ENCODE measurements at places on chromosomes 7 and 10.

GRCh38 chr10:75294031-75294437 is 58.3 kb upstream of the COMTD1 start:
- DNase-seq: no peak

GRCh38 chr10:72087392-72087968 is 871 bp downstream of the SPOCK2 start:
- no peak for DNase-seq

- DNase-seq: peak; percentile 44
Observed at GRCh38 chr10:103592186-103593021, 98.9 kb downstream of the NEURL1 start.

GRCh38 chr7:100049441-100050291 is at the start of gene ZSCAN21:
TSS of gene ZSCAN21 (plus strand) at chr7:100049774. CDS start at chr7:100057007, 7,233 bp downstream.
- peak; percentile 86 for DNase-seq

GRCh38 chr10:81873932-81874816 is 820 bp upstream of the NRG3 start:
- DNase-seq: peak; percentile 31

- no peak for DNase-seq
Observed at GRCh38 chr7:30752979-30753378, 1.0 kb downstream of the INMT start.

DNA sequence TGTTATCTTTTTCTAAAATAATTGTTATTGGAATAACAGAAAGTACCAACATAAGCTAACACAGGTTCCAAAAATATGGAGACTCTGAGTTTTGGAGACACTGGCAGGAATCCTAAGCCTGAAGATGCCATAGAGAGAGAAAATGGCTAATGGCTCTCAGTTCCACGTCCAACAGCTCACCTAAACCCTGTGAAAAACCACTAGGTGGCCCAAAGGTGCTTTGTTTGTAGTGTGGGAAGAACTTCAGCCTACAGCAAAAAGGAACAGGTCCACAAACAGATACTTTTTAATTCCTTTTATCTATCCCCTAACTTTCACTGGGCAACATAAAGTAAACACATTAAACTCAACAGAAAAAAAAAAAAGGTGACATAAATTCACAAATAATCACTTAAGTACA is 272.3 kb downstream of the SEMA3D start:
- DNase-seq: peak; percentile 29

DNA sequence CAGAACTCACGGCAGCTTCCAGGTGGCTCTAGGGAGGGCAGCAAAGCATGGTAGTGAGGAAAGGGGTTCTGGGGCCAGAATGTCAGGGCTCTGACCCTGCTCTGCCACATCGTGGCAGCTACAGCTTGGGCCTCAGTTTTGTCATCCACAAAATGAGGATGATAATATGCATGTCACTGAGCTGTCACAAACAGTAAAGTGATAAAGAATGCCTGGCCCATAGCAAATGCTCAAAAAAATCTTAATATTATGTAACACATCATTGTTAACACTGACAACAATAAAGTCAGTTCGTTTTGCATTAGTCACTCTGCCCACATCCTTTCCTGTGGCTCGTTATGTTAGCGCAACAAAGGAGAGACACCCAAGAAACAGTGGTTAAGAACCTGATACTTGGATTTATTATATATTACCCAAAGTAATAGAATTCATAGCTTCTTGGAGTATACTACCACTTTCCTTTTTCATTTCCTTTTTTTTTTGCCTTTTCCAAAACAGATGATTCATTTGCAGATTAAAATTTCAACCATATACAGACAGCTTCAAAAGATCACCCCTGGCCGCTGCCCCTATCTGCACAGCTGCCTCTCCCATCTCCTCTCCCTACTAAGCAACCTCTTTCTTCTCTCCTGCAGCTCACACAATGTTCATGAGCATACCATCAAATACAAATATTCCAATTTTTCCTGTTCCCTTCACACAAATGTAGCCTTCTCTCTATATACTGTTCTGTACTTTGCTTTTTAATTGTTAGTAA is 45.5 kb upstream of the DDC start:
- no peak for DNase-seq

- DNase-seq: no peak
Observed at GRCh38 chr10:103882285-103883007, 27.1 kb upstream of the SH3PXD2A start.

DNA sequence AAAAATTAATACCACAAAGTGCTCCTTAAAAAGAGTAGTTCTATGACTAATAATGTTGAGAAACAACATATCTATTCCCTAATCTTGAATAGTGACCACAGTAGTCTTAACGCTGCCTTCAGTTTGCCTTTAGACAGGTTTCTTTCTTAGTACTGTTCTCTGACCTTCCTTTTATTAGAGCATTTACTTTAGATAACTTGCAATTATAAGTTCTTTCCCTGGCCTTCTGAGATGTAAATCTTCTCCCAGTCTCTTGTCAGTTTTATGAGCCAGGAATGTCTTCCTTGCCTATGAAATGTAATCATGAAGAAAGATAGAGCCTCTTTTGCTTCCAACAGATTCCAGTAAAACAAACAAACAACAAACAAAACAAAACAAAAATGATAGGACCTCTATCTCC is 1119.8 kb upstream of the LRRTM3 start:
- DNase-seq: no peak

DNA sequence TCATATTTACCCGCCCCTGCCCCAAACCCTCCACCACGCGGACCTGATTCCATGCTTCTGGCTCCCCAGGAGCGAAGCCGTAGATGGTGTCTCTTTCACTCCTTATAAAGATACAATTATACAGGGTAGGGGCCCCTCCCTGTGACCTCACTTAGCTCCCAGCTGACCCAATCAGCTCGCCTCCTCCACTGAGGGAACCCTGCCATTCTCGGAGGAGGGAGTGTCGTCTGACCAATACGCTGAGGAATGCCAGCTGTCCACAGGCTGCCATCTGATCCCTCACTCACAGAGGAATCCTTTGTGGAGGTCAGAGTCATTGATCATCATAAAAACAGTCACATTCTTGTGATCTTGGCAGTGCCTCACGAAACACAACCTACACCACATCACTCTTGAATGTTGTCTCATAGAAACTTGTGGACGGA is 67.5 kb upstream of the INSIG1 start:
- DNase-seq: no peak

DNA sequence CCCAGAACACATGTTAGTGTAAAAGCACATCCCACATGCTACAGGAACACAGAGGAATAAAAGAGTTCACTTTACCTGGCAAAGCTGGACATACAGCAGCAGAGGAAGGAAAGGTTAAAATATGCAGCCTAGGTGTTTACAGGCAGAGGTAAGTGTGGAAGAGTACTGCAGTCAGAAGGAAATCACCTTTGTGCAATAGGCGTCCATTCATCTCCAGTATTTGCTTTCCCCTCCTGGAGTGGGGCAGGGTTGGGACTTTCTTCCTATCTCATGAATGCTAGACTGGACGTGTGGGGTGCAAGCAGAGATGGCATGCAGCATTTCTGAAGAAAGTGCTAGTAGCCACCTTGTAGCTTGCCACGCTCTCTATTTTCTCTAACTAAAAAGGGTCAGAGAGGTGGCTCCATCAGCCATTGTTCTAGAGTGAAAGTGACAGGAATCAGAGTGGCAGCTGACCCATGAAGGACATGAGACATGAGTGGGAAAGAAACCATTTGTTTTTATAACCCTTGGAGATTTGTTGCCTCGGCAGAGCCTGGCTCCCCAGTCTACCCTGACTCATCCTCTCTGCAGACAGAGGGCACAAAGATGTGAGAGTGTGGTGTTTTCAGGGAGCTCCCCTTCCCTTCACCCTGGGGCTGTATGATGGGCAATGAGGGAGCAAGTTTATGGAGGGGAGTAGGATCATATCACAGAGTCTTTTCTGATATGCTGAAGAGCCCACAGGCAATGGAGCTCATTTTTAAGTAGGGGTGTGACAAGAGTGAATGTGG is 101.2 kb upstream of the SEC61G start:
- DNase-seq: no peak

DNA sequence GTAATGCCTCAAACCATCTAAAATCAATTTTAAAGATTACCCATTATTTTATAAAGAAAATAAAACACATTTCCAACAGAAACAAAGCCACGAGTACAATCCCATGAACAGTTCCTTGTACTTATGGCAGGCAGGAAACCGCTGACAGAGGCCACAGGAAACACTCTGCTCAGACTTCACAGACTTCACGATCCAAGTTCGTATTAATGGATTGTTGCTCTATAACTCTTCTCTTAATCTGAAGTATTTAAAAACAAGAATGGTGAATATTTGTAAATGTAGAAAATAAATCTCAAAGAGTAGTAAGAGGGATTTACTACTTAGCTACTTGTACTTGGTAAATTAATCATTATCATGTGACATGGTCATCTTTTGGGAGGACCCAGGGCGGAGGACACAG is 78.3 kb downstream of the SNX10 start:
- DNase-seq: no peak

GRCh38 chr7:108367314-108367713 is 88.9 kb downstream of the NRCAM start:
- DNase-seq: no peak

DNA sequence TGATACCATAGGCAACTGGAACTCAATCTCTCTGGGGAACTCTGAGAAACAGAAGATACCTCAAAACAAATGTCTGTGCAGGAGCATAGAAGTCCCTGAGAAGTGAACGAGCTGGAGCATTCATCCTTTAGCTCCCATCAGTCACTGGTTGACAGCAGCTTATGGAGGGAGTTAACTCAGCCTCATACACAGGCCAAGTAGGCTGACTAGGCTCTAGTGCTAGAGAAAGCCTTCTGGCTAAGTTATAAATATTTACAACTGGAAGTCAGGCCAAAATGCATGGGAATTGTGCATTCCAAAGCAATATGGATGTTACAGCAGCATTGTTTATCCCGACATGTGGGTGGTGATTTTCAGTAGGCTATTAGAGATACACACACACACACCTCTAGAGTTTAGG is 66.5 kb downstream of the ANK3 start:
- no peak for DNase-seq

- DNase-seq: no peak
Observed at GRCh38 chr7:141911391-141911790, 4.8 kb upstream of the OR9A4 start.

DNA sequence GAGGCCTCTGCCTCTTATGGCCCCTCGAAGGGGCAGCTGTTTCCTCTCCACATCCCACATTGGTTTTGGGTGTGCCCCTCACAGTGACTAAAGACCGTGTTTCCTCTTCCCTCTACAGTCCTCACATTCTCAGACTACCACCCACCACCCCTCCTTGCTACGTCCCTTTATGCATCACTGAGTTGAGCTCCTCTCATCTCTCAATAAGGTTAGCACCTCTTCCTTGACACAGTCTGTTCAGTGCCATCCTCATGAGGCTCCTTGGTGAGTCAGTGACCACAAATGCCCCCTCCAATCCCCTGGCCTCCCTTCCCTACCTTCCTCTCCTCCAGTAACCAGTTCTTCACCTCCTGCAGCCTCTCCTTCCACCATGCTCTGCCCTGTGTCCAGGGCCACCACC is 239.1 kb upstream of the MYO3A start:
- DNase-seq: no peak

- DNase-seq: no peak
Observed at GRCh38 chr10:42785759-42786158, 3.2 kb downstream of the BMS1 start.

GRCh38 chr7:47343061-47343455 is 238.9 kb downstream of the TNS3 start:
- no peak for DNase-seq

- DNase-seq: no peak
Observed at GRCh38 chr7:24968165-24968564, 11.8 kb downstream of the OSBPL3 start.

DNA sequence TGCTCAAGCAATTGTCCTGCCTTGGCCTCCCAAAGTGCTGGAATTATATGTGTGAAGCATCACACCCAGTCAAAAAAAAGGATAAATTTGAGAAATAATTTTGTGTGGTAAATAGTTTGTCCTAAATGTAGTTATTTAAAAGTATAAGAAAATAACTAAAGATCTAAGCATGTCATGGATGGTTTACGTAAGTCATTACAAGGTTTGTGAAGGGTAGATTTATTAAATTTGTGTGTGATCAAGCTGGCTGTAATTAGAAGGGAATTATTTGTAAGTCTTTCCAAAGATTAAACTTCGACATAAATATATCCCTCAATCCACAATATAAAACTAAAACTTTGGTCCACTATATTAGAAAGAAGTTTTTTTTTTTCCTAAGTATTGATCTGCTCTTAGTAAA is 28.6 kb downstream of the ORC5 start:
- no peak for DNase-seq

- peak; percentile 42 for DNase-seq
Observed at GRCh38 chr10:117004227-117005025, 561 bp downstream of the SHTN1 start.

- no peak for DNase-seq
Observed at GRCh38 chr7:116675812-116676355, 3.9 kb downstream of the MET start.

DNA sequence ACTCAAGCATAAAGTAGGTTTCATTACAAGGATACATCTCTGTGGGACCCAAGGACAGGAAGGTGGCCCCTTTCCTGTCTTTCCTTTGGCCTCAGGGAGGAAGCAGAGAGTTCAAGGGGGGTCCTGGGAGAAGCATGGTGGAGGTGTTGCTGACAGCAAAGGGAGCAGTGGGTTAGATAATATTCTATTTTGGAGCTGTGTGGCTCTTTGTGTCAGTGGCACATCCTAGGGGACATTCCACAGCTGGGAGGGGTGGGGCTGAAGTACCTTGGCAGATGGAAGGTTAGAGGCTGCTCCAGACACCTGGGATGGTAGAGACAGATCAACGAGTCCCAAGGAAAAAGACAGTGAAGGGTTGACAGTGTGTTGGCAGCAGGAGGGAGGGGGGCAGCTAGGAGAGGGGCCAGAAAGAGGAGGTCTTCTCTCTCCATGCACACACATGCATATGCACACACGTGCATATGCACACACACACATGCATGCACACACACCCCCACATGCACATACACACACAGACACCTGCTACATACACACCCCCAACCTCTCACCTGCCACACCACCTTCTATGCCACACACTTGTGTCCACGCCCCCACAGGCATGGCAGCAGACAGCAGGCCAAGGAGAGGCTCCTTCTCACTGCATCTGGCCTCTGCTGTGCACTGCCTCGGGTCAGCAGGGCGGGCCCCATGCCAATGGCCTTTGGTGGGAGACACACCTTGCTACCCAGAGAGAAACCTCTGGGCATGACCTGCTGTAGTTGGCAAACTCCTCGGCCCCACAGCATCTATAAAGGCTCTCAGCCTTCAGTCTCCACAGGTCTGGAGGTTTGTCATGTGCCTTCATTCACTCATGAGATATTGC is 5.6 kb upstream of the POLD2 start:
- DNase-seq: no peak

DNA sequence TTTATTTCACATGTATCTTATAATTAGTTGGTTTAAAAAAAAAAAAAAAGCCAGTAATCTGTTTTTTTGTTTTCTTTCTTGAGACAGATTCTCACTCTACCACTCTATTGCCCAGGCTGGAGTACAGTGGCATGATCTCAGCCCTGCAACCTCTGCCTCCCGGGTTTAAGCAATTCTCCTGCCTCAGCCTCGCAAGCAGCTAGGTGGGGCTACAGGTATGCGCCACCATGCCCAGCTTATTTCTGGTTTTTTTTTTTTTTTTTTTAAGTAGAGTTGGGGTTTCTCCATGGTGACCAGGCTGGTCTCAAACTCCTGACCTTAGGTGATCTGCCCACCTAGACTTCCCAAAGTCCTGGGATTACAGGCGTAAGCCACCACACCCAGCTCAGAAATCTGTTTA is 34.1 kb upstream of the CAPZA2 start:
- DNase-seq: no peak

GRCh38 chr7:148726385-148726784 is 27.7 kb downstream of the CUL1 start:
- no peak for DNase-seq

Data from NCI-H2081 (cell line).